ENCODE measurements at places on chromosomes 13 and 19.

- DNase-seq: no peak
Measured at GRCh38 chr19:38839816-38840582, 8.4 kb upstream of the ECH1 start.

- no peak for DNase-seq
Measured at GRCh38 chr19:53655042-53655665, 23.4 kb downstream of the DPRX start.

- peak; percentile 80 for DNase-seq
Measured at GRCh38 chr19:56567274-56568120, at the start of gene ZNF470. Gene ZNF470 (plus strand): TSS chr19:56567468. CDS start chr19:56570312, 2,844 bp downstream.

DNA sequence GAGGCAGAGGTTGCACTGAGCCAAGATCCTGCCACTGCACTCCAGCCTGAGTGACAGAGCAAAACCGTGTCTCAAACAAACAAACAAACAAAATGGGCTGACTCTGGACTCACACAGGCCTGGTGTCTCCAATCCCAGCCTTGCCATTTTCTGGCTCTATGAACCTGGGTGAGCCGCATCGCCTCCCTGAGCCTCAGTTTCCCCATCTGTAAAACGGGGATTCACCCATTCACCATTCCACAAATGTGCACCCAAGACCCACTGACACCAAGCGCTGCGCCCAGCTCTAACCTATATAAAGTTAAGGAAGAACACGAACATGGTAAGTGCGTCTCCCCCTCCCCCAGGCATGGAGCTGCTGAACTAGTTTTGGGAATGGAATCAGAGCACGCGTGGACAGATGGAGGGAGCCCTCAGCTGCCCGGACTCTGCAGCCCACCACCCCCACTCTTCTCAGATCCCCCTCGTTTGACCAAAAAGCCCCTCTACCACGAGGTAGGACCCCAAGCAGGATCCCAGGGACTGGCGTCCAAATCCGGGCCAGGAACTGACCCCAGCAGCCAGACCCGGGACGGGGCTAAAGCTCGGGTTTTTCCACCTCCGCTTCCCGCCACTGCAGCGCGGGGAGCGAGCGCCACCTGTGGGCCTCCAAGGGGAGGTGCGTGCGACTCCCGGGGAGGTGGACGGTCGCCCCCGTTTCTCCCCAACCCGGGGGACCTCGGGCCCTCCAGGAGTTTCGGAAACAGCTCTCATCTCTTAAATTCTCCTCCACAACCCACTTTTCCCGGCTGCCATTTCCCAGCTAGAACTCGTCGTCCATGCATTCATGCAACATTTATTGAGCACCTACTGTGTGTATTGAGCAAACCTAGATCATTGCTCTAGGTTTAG, 33.0 kb upstream of the ADGRE5 start:
- peak; percentile 71 for DNase-seq

- no peak for DNase-seq
Measured at GRCh38 chr19:42121036-42121621, 11.1 kb downstream of the POU2F2 start.

All from OCI-LY7 (cell line).